ENCODE measurements at places on chromosomes 16 and 17. TPM values are rescaled to one million over a fixed set of nuclear protein-coding genes. Genes with fewer than 3 reads are reported as not detected.

The BCAR1 gene
- polyA plus RNA-seq, result 39.3 TPM

GRCh38 chr17:50348522-50349242 is 2.8 kb downstream of the XYLT2 start:
- no peak for DNase-seq

The NT5M gene
- polyA plus RNA-seq, result 8.6 TPM

The PPP1R27 gene
- 0.23 TPM for polyA plus RNA-seq

The KRT32 gene
- not detected for polyA plus RNA-seq

DNA sequence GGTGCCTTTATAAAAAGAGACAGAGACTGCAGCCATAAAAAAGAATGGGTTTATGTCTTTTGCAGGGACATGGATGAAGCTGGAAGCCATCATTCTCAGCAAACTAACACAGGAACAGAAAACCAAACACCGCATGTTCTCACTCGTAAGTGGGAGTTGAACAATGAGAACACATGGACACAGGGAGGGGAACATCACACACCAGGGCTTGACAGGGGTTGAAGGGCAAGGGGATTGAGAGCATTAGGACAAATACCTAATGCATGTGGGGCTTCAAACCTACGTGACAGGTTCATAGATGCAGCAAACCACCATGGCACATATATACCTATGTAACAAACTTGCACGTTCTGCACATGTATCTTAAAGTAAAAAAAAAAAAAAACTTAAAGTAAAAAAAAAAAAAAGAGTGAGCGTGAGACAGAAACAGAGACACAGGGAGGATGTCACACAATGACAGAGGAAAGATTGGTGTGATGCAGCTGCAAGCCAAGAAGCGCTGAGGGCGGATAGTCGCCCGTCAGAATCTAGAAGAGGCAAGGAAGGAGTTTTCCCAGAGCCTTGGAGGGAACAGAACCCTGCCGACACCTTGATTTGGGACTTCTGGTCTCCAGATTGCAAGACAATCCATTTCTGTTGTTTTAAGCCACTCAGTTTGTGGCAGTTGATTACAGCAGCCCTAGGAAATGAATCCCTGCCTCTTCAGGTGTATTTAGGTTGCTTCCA is 27.4 kb upstream of the TNS4 start:
- DNase-seq, result no peak

The NXPH3 gene
- 1.7 TPM for polyA plus RNA-seq

DNA sequence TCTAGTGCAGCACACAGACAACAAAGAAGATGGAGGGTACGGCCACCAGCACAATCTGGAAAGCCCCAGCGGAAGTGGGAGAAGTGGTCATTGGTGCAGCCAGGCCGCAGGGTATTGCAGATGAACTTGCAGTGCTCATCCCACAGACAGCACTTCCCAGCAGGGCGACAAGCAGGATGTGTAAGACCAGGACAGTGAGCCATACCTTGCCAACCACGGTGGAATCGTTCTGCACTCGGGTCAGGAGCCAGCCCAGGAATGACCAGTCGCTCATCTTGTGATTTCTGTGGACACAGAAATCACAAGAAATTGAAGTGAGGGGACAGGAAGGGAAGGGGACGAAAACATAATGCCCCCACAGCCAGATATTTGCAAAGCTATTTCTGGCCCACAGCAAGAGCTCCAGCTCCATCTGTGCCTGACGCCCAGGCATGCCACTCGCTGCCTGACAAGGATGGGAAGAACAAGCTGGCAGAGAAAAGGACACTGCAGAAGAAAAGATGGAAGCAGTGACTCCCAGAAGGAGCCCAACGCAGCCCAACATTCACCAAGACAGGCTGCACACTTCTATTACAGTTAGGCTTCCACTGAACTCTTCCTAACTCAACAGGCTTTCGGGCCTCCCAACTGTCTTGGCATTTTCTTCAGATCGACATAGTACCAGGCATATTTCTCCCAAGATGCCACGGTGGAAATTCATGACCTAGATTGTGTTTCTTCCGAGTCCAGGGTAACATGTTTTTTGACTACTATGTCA is 17.5 kb upstream of the MYO18A start:
- DNase-seq, result no peak

DNA sequence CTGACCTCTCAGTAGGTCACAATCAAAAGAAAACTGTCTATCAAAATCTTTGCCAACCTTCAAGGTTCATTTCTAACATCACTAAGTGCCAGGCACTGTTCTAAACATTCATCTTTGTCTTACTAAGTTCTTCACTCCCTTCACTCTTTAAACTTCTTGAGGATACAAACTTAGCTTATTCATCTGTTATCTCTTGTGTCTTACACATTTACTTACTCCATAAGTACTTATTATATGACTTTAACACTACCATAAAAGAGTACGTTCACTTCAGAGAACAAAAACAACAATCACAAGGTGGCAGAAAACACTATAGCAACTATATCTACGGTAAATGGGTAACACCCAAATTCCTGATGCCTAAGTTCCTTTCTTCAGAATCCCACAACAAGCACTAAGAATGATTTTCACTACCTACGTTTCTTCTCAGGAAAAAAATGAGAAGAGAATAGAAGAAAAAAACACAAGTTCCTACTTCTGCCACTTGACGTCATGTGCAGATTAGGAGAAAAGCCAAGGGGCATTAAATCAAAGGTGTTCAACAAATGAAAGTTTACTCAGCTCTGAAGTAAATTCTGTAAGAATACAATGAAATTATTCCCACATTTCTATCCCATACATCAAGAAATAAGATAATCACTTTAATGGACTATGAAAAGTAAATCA is 29.2 kb downstream of the KANSL1 start:
- DNase-seq, result no peak

- DNase-seq, result no peak
Measured at GRCh38 chr16:71297341-71297634, 8.1 kb upstream of the CMTR2 start.

DNA sequence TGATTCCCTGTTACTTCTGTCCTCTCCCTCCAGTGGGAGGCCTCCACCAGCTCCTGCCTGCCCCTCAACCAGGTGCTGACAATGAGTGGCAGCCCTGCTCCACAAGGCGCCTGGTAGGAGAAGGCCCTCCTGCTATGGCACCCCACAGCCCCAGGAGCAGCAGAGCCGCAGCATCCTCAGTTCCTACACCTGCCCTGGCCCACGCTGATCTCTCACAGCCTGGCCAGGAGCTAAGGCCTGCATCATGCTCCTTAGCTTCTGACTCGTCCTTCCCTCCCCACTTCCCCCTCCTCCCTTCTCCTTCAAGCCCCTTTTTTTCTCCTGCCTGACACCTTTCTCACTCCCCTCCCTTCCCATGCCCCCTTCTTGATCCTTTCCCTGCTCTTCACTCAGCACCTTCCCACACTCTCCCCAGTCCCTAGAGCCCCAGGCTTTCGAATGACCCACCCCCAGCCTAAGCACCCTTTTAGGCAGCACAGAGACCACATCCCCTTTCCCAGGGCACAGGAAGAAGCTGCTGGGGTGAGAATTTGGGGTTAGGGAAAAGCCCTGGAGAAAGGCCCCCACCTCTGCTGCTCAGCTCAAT is 6.5 kb downstream of the PROCA1 start:
- DNase-seq, result no peak

GRCh38 chr16:3056336-3057180 is 8.9 kb upstream of the IL32 start:
- no peak for DNase-seq

The SERPINF2 gene
- 79.0 TPM for polyA plus RNA-seq

- no peak for DNase-seq
Measured at GRCh38 chr17:49577963-49578362, 2.3 kb downstream of the NXPH3 start.

- no peak for DNase-seq
Measured at GRCh38 chr16:22789281-22789945, 24.5 kb upstream of the HS3ST2 start.

The C16orf54 gene
- polyA plus RNA-seq, result 0.29 TPM

The FNDC8 gene
- 0.22 TPM for polyA plus RNA-seq

GRCh38 chr17:21152731-21153130 is 26.0 kb downstream of the DHRS7B start:
- no peak for DNase-seq

DNA sequence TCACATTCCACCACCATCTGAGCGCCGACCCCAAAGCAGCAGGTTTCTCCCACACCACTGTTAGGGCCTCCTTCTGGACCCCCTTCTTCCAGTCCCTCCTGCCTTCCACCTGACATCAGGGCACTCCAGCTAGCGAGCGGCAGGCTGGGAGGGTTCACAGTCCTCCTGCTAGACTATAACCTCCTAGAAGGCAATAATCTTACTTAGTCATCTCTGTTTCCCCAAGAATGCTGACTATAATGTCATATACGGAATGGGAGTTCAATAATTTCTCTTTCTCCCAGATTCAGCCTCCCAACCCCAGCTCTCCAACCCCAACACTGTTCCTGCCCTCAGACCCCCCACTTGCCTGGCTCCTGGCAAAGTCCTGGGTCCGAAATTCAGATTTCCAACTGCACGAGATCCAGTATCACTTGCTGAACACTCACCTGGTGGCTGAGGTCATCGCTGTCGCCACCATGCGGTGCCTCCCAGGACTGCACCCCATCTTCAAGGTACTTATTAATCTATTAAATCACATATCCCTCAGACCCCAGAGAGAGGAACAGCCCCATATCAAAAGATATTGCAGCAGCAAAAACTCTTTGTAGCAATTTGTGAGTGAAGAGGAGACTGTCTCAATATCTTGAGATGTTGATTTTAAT is 5.6 kb downstream of the ALOX12 start:
- DNase-seq, result no peak

- no peak for DNase-seq
Measured at GRCh38 chr16:49641250-49641649, 214.7 kb downstream of the ZNF423 start.

DNA sequence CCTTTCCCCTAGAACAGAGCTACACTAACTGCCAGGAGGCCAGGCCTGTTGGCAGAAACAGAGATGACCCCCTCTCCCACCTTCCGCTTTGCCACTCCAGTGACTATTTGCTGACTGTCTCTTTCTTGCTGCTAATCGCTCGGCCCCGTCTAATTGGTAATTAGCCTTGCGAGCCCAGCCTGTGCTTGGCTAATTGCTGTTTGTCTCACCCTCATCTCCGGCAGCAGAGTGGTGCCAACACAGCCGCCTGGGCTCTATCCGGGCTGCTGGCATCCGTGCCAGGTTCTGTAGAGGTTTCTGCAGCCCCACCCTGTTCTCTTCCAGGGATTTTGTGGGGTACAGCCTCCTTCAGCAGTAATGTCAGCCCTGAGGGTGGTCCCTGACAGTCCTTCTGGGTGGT is 27.4 kb upstream of the PHB1 start:
- no peak for DNase-seq

The CKLF gene
- 36.1 TPM for polyA plus RNA-seq

DNA sequence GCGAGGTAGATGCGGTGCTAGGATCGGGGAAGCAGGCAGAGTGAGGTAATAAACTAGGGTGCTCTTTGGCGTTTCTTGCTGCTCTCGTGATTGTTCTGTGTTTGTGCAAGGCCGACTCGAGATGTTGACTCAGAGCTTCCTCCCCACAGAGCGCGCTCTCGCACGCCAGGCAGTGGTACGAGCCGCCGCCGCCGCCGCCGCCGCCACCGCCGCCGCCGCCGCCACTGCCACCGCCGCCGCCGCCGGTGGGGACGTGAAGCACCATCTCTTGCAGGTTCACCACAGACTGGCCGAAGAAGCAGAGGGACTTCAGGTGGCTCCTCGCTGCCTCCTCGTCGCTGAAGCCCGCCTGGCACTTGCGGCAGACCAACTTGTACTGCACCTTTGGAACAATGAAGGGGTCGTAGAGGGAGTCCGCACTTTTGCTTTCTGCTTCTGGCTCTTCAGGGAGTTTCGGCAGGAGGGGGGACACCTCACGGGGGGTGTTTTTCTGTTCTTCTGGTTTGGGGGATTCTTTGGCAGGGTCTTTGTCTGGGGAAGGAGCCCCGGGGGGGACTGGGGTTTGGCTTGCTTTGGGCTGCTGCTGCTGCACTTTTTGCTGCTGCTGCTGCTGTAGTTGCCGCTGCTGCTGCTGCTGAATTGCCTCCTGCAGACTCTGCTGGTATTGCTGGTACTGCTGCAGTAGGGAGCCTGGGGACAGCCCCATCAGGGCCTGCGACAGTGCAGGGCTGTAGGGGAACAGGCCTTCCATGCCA is 260.2 kb downstream of the ZFHX3 start:
- no peak for DNase-seq
